ENCODE measurements at places on chromosomes 2 and 18.
A peak's percentile ranks its signal among the peaks of the same experiment; 100 is the strongest.

DNA sequence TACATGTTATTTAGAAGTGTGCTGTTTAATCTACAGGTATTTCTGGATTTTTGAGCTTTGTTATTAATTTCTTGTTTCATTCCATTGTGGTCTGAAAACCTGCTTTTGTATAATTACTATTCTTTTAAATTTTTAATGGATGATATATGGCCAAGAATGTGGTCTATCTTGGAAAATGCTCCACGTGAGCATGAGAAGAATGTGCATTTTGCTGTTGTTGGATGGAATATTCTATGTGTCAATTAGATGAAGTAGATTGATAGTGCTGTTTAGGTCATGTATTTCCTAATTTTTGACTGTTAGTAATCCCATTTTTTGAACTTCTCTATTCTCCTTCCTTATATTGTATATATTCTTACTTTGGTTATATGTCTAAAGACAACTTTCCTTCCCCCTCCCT is 19.9 kb upstream of the TTN start:
- no peak for DNase-seq

GRCh38 chr2:103859238-103859637 is 994.7 kb upstream of the POU3F3 start:
- no peak for DNase-seq

GRCh38 chr18:22640281-22640842 is 222.6 kb upstream of the CTAGE1 start:
- DNase-seq: no peak

DNA sequence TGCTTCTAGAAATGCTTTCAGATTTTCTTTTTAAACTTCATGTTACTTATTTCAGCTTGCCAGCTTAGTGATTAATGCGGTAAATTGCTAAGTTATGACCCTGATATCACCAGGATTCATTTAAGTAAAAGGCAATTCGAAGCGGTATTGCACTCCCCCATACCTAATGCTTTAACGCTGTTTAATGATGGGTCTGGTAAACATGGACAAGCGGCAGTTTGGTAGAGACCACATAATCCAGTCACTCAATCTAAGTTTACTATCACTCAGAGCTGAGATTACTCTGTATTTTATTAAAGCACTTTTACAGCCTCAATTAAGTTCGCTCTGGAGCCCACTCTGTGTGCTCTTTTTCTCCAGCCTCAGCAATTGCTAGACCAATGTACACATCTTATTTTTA is 118.2 kb upstream of the SCN7A start:
- DNase-seq: no peak

DNA sequence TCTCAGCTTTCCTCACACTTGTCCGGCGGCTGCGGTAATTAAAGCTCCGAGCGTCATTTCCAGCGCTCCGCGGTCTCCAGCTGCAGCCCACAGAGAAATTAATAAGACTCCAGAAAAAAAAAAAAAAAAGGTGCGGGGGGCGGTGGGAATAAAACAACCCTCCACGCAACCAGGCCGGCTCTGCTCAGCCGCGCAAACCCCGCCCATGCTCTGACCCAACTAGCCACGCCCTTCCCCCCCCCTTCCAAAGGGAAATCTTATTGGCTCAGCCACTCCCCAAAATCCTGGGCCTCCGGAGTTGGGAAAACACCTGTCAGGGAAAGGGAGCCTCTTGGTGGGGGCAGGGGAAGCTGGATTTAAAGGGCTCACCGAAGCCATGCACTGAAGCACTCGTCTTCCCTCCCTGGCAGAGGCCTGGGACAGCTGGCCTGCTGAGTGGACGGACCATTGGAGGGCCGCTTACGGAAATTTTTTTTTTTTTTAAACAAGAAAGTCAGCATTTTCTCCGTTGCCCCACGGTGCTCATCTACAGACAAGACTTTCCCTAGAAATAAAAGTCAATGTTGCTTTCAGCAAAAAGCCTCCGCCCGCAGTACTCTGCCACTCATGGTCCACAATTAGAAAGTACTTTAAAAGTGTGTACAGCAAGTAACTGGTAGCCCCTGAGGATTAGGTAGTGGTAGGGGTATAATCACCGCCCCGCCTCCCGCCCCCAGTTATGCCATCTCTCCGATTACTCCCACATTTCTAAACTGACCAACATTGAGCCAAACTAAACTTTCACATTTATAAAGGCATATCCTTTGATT is 674 bp upstream of the ERBB4 start:
- DNase-seq: peak; percentile 63
